ENCODE measurements at places on chromosomes 2 and 18.

GRCh38 chr2:151350579-151351195 lies 6.7 kb upstream of the TNFAIP6 start:
- no peak for DNase-seq

DNA sequence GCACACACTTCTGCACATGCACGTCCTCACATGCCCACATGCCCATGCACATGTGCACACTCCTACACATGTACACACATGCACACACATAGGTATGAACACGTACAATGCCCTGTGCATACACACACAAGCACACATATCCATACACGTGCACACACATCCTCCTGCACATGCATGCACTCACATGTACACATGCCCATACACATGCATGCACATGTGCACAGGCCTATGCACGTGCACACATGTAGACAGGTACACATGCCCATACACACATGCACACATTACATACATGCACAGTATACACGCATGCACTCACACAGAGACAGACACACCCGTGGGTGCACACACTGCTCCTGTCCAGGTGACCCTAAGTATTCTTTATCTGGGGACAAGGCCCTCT lies 34.3 kb downstream of the GPC1 start:
- no peak for DNase-seq

GRCh38 chr2:113977660-113978523 lies 88.0 kb downstream of the ACTR3 start:
- DNase-seq, result no peak

DNA sequence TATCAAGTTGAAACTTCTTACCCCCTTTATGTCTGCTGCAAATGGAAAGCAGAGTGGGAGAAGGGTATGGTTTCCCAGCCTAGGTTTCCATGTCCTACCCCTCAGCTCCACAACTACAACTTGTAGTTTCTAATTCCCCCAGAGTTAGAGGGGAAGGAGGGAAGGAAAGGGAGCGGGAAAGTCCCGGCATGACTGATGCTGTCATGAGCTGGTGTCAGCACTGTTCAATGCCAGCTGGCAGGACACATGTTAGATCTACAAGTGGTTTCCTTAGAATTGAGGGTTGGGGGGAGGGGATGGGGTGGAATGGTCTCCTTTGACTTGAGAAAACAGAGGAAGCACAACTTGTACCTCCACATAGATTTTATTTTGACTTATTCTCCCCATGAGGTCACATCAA lies 194.0 kb downstream of the MBD2 start:
- no peak for DNase-seq

DNA sequence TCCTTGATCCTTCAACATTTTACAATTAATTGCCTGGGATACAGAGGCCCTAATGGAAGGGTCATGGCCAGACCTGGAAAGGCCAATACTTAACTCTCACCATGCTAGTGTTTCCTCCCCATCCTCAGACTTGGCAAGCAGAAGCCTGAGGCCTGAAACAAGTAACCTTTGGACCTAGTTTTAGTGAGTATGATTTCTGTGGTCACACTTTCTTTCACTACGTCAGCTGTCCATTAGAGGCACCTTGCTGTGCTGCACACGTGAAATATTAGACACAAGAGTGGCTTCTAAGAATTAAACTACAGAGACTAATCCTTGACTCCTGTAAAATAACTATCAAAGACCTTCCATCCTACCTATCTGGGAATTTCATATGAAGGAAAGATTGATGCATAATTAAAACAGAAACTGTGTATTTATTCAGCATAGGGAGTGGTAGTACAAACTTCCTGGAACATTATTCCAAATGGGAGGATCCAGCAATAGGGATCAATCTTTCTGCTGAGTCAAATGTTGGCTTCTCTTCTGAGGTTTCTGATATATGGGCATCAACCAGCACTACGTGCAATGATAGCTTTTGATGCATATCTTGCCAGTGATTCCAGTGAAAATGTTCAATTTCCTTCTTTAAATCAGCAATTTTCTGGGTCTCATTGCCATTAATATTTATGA lies 249.7 kb downstream of the IKZF2 start:
- DNase-seq, result no peak

- DNase-seq, result no peak
These were observed 4.3 kb downstream of the SOCS6 start for GRCh38 chr18:70293166-70293565.

- no peak for DNase-seq
These were observed 182.0 kb upstream of the TRIB2 start for GRCh38 chr2:12534646-12535263.

- DNase-seq, result no peak
These were observed 2.8 kb upstream of the NRP2 start for GRCh38 chr2:205679410-205680009.

DNA sequence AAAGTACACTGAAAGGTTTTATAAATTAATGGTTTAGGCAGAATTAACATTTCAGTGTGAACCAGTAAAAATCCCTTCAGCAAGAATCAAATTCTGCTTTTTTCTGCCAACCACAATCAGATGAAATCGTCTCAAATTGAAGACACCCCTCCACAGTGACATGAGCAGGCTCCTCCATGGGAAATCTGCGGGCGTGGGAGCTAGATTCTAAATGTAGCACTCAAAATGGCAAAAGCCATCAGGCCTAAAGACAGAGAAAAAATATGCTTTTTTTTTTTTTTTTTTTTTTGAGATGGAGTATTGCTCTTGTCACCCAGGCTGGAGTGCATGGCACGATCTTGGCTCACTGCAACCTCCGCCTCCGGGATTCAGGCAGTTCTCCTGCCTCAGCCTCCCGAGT lies 55.8 kb upstream of the MRPS9 start:
- no peak for DNase-seq

GRCh38 chr18:12307701-12308385 lies at the start of gene TUBB6:
Gene TUBB6 (plus strand): TSS chr18:12308241. CDS start chr18:12308293, 52 bp downstream.
- peak; percentile 57 for DNase-seq

DNA sequence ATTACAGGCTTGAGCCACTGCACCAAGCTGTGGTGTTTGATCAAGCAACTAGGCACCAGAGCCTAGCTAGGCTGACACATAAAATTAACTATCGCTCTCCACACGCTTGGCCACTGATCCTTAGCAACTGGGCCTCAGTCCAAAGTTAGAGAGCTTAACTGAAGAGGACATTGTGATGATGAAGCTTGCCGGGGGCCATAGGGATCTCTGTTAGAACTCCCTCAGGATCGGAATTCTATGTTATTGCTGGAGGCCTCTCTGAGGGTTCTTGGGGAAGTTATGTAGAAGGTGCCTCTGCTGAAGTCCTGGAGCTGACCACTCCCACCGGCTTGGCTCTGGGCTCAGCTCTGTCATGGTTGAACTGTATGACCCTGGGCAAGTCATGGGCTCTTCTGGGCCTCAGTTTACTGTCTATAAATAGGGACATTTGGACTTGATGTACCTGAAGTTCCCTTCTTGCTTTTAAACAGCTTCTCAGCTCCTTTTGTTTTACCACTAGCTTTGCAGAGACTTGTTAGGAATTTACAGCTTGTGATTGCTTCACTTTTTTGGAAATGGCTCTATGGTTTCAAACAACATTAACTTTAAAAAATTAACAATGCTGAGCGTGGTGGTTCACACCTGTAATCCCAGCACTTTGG lies 44.1 kb downstream of the GATA6 start:
- DNase-seq, result no peak

- no peak for DNase-seq
These were observed 307.6 kb downstream of the RIT2 start for GRCh38 chr18:42807887-42808286.

DNA sequence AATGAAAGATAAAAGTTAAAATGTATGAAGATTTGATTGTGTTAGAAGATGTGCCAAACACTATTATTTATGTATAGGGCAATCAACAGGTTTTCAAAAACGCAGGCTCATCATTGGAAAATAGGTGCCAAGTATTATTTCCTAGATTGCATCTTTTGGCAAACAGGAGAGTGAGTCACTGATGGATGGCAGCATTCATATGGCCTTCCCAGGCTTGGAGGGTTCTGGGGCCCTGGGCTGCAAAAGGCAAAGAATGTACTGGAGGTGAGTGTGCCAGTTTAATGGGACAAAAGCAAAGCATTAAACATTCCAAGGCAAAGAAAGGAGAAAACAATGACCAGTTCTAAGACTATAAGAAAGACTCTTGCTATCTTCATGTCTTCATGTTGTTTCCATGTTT lies 379.4 kb downstream of the RIT2 start:
- no peak for DNase-seq

GRCh38 chr2:74077636-74078035 lies 70.1 kb downstream of the BOLA3 start:
- no peak for DNase-seq

- no peak for DNase-seq
These were observed 426.0 kb downstream of the CDH2 start for GRCh38 chr18:27750923-27751322.

DNA sequence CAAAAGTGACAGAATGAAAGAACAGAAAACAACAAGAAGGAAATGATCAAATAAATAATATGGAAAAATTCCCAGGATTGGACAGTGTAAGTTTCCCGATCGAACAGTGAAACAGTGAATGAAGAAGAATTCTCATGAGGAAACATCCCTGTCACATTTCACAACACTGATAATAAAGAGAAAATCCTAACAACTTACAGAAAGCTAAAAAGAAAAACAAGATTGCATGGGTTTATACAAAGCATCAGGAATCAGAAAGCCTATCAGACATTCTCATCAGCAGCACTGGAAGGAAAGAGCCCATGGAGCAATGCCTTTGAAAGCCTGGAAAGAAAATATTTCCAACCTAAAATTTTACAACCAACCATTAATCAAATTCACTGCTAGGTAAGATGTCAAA lies 9.9 kb upstream of the COL6A3 start:
- no peak for DNase-seq

- no peak for DNase-seq
These were observed 36.8 kb downstream of the SPC25 start for GRCh38 chr2:168853471-168853870.

DNA sequence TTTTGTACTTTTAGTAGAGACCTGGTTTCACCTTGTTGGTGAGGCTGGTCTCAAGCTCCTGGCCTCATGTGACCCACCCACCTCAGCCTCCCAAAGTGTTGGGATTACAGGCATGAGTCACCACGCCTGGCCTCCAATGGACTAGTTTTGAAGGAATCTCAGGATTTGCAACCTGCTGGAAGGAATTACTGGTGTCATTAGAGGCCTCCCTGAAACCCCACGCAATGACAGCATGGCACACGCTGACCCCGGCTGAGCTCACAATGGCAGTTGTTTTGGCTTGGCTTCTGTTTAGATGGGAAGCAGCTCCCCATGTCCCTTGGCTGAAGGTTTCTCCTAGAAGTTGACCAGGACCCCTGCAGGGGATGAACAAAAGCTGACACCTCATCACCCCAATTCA lies 23.1 kb upstream of the COPS8 start:
- no peak for DNase-seq

- no peak for DNase-seq
These were observed 220.2 kb downstream of the HDAC4 start for GRCh38 chr2:239180526-239181073.

DNA sequence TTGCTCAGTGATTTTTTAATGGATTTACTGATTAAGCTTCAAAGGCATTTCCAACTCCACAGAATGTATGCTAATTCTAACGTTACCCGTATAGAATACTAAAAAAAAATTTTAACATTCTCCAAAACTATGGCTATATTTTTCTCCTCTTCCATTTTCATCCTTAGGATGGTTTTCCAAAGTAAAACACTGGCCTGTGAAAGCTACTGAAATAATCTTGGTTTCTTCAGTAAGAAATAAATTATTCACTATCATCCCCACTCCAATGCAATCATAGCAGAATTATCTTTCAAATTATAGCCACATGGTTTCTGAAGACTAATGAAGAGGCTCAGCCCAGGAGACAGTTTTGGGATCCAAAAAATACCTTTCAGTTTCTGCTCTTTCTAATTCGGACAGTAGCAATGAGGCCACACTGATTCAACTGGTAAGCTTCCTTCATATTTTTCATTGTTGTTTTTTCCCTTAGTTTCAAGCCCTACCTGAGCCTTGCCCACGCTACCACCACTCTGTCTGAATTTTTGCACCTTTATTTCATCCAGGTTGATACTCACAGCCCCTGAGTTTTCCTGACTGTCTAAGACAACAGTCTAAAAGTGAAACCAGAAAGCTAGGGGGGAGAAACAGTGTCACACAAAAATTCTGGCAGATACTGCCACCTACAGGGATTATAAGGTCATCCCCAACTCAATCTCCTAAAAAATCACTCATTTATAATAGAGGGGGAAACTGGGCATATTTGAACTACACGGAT lies 887.9 kb downstream of the NRXN1 start:
- DNase-seq, result peak; percentile 1

DNA sequence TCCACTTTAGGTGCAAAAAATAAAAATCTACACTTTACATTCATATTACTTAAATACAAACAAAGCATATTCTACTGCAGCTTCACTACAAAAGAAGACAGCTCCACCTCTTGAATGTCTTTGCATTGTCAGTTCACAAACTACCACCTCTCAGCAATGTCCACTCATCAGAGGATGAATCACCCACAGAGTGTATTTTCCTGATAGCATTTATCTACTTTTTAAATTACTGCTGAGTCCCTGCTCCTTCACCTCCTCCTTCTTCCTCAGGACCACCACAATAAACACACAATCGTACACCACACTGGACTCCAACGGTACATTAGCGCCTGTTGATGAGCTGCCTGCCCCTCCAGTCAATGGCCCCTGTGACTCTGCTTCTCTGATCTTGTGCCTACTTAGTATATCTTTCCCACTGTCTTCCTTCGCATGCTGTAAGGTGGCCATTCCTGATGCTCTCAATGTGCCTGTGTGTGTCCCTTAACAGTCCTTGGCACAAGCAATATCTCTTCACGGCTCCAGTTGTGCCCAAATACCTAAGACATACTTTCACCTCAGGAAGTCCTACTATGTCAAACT lies 120.9 kb downstream of the DHRS9 start:
- DNase-seq, result no peak

DNA sequence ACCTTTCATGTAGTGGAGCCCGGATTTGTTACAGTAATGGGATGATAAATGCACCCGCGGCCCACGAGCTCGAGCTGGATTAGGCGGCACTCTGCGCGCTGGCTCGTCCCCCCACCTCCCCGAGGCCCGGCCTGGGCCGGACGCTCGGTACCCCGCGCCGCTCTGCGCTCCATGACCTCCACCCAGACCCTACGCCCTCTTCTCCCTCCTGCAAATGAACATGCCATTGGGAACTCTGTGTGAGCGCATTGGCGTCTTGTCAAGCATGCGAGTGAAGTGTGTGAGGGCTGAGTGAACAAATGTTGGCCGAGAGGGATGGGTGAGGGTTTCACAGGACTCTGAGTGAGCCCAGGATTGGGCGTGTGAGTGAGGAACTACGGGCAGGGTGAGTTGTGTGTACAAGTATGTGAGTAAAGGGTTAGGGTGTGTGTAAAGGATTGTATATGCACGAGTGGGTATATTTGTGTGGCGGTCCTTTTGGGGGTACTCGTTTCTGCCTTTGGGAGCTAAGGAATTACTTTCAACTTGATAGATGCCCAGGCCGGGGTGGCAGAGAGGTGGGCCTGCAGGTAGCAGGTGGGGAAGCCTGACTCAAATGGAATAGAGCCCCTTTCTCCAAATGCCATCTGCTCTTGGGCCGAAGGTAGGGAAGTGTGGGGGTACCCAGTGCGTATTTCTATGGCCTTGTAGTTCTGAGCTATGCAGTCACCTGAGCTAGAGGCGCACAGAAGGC lies 2.9 kb upstream of the EN1 start:
- DNase-seq, result no peak
